ENCODE measurements at places on chromosomes 7 and 10. TPM values are rescaled to one million over a fixed set of nuclear protein-coding genes. Genes with fewer than 3 reads are reported as not detected.

TRIM50 gene
- total RNA-seq, result not detected

ACTL6B gene
- total RNA-seq, result not detected

GRCh38 chr7:131950758-131951157 is 394.3 kb upstream of the PODXL start:
- DNase-seq, result no peak

AQP1 gene
- 3.9 TPM for total RNA-seq

DNA sequence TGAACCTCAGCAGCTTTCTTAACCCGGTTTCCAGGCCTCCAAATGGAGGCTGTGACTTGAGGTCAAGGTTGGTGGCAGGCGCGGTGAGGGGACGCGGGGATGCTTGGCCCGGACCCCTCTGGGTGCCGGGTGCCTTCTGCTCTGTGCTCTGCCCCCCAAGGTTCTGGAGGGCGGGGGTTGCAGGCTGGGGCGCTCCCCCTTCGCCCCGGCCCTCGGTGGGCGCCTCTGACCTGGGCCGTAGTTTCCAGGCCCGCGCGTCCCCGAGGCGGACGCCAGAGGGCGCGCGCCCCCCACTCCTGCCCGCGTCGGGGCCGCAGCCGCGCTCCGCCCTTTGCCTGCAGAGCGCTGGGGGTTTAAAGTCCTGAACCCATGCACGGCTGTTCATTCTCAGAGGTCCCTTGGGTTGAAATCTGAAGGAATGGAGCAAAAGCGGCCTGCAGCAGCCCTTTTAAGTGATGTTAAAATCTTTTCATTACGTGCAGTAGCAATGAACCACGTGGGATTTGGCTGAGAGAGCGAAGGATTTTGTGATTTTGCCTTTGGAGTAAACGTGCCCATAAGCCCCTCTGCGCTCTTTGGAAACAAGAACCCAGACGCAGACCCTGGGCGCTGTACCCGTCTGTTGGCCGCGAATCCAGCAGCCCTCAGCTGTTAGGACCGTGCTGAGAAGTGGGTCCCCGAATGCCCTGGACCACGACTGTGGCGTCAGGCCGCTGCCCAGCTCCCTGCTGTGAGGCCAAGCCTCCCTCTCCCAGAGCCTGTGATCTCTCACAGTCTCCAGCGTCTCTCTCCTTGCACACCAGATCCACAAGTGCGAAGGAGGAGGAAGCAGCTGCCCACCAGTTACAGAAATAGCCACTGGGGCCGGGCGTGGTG is 135.0 kb downstream of the ACTR3B start:
- DNase-seq, result peak; percentile 28

DNA sequence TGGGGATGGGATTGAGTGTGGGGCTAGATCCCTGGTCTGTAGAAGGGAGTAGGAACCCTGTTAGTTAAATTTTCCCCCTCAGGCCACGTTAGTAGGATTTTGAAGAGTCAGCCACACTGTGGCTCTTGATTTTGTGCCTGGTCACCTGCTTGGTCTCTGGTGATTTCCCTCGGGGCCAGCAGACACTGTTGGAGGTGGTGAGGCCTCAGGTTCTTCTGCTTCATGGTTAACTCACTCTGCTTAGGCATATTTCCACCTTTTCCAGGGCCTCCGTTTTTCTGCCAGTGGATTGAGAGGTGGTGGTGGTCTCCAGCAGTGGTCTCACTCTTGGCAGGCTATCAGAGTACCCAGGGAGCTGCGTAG is 4.1 kb downstream of the TSPAN14 start:
- DNase-seq, result no peak

GPR158 gene
- total RNA-seq, result 2.2 TPM

GRCh38 chr7:155699180-155699579 is 54.7 kb downstream of the RBM33 start:
- DNase-seq, result no peak

GRCh38 chr7:45681596-45682357 is 107.6 kb downstream of the ADCY1 start:
- no peak for DNase-seq

- no peak for DNase-seq
Measured at GRCh38 chr7:101939136-101939695, 121.8 kb downstream of the CUX1 start.

SERPINE1 gene
- 26.6 TPM for total RNA-seq

DNA sequence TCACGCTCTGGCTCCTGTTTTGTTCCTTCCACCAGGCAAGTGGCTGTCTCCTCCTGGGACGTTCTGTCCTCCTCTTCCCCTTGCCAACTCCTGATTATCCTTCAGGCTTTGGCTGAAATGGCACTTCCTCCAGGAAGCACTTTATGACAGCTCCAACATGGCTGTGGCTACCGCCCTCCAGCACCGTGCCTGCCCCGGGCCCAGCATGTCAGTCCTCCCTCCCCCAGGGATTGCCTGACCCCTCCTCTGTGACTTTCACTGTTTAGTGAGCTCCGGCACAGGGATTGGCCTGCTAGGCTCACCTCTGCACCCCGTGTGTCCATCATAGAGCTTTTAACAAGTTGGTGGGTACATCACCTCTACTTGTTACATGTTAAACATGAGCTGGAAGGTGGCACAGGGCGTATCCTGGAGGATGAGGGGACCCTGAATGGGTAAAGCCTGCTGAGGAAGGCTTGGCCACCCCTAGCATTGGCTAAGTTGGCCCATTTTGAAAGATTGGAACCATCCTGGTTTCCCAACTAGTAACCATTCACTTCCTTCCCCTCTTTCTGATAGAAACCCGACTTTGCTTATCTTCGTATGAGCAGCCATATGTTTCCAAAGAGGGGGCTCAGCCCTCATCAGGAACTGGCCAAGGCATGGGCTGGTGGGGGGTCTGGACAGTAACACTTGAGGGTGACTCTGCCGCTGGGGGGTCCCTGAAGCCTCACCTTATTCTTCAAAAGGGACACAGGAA is 10.5 kb upstream of the ADAMTS14 start:
- no peak for DNase-seq

GRCh38 chr7:154776350-154776749 is 226.6 kb downstream of the PAXIP1 start:
- DNase-seq, result no peak

DNA sequence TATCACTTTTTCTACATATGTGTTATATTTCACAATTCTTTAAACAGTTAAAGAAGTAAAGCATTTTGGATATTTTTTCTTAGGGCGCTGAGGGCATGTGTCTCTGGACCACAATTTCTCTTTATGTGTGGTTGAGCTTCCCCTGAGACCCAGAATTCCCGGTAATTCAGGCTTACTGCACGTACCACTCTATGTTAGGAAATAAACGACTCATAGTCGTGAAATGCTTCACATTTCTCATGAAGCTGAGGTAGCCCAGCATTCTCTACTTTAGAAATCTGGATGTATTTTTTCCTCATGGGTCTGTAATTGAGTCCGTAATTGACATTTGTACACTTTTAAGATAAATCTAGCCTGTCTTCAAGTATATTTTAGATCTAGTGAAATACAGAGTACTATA is 170.6 kb downstream of the FZD1 start:
- peak; percentile 56 for DNase-seq

DNA sequence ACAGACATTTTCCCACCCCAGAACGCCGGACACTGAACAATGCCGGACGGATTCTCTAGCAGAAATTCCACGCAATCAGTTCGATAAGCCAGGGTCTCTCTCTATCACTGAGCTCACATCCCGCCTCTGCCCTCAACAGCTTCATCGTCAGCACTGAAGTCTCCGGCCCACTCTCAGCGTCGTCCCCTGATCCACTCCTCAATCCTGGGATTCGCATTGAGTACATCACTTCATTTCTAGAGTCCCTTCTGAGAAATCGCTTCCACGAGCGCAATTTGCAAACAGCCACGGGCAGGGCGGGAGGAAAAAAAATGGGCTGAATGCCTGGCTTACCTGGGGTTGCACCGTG is 365 bp downstream of the YME1L1 start:
- peak; percentile 31 for DNase-seq

- DNase-seq, result no peak
Measured at GRCh38 chr10:113503930-113504329, 48.9 kb upstream of the HABP2 start.

DNA sequence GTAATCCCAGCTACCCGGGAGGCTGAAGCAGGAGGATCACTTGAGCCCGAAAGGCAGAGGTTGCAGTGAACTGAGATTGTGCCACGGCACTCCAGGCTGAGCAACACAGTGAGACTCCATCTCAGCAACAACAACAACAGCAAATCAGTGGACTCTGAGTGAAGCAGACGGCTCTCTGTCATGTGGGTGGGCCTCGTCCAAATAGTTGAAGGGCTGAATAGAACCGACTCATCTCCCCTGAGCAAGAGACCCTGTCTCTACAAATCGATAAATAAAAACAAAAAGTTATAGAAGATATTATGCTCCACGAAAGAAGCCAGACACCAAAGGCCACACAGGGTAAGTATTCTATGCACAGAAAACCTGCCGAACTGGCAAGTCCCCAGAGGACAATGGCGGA is 45.9 kb downstream of the UNCX start:
- DNase-seq, result no peak

GRCh38 chr7:91514591-91514990 is 250.4 kb downstream of the FZD1 start:
- DNase-seq, result no peak

- DNase-seq, result peak; percentile 15
Measured at GRCh38 chr10:69636626-69637605, 6.9 kb downstream of the FAM241B start.

RGR gene
- 2.3 TPM for total RNA-seq

DNA sequence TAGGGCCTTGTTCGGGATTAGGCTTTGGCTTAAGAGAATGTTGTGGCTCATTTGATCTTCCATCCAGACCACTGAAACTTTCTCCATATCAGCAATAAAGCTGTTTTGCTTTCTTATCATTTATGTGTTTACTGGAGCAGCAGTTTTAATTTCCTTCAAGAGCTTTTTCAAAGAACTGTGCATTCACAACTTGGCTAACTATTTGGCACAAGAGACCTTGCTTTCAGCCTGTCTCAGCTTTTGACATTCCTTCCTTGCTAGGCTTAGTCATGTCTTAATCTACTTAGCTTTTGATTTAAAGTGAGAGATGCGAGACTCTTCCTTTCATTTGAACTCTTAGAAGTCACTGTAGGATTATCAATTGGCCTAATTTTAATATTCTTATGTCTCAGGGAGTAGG is 19.1 kb upstream of the AKR1B1 start:
- no peak for DNase-seq

EGR2 gene
- 5.3 TPM for total RNA-seq

GRCh38 chr10:120943542-120943941 is 92.4 kb downstream of the WDR11 start:
- DNase-seq, result no peak

AP5Z1 gene
- 41.8 TPM for total RNA-seq

DNA sequence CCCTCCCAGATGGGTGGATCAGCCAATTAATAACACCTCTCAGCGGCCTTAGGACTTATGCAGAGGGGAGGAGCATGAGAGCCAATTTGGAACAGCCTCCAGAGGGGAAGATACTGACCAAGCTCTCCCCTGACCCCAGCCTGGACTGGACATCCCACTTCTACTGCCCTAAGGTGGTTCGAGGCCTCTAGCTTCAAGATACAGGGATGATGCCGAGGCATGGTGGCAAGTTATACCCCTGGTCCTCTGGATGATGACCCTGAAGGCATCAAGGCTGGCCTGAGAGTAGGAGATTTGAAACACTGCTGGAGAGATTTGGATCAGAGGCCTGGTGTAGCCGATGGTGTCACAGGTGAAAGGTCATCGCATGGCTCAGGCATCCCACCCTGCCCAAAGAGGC is 3.2 kb downstream of the CDH23 start:
- no peak for DNase-seq

- peak; percentile 66 for DNase-seq
Measured at GRCh38 chr7:93147363-93147762, 822 bp downstream of the SAMD9L start.

DNA sequence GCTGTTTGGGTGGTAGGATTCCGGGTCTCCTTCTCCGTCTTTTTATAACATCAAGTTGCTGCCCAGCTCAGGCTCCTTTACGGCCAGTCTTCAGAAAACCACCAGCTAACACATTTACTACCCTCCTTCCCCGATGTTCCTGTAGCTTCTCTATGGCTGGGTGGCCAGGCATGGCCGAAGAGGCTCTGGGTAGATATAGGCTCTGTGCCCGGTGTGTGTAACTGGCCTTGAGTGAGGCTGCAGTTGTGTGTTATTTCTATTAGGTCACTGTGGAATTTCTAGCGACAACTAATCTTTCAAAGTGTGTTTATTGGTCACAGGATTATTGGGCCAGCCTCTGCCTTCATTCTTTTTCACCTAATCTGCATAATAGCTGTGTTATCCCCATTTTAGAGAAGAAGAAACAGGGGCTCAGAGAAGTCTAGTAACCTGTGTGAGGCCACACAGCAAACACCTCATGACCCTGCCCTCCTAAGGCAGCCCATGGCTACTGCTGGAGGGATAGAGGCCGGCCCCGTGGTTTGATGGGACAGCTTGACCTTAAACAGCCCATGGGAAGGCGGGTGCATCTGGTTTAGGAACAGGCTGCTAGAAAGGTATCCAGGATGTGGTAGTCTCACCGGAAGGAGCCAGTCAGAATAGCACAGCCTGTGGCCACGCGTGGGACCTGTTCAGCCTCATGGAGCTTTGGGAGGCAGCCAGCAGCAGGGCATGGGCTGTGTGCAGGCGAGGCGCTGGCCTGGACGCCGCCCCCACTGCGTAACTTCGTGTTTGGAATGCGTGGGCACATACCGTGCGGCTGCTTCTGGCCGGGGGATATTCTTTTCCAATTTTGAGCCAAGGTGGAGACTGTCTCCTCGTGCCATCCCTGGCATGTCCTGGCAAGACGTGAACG is 29.7 kb downstream of the HTRA1 start:
- peak; percentile 68 for DNase-seq

SEC23IP gene
- 21.4 TPM for total RNA-seq

Measured in myocyte (in vitro differentiated cells).